Neural crest cell (in vitro differentiated cells): ENCODE measurements at places on chromosomes 7 and 10.

- peak; percentile 79 for DNase-seq
Measured at GRCh38 chr10:34637418-34637911, 177.6 kb downstream of the PARD3 start.

DNA sequence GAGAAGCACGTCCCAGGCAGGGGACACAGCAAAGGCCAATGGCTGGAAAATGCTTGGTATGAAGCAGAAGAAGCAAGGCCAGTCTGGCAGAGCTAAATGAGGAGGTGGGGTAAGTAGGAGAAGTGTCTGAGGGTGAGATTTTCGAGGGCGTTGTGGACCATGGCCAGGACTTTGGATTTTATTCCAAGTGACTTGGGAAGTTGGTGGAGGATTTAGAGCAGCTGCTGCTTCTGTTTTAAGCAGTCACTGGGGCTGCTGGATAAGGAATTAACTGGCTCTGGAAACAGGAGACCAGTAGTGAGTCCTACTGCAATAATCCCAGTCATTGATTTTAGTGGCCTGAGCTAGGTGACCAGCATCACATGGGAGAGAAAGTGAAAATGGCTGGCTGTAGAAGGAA, 67.6 kb upstream of the GSDME start:
- DNase-seq = no peak

GRCh38 chr10:112363696-112364688, 9.9 kb upstream of the ACSL5 start:
- DNase-seq = no peak

- no peak for DNase-seq
Measured at GRCh38 chr7:96727534-96728088, 18.0 kb upstream of the SEM1 start.
